Cerebellum (tissue), 4 donors: ENCODE measurements at places on chromosomes 1 and 21. TPM values are rescaled to one million over a fixed set of nuclear protein-coding genes. Genes with fewer than 3 reads are reported as not detected.

DNA sequence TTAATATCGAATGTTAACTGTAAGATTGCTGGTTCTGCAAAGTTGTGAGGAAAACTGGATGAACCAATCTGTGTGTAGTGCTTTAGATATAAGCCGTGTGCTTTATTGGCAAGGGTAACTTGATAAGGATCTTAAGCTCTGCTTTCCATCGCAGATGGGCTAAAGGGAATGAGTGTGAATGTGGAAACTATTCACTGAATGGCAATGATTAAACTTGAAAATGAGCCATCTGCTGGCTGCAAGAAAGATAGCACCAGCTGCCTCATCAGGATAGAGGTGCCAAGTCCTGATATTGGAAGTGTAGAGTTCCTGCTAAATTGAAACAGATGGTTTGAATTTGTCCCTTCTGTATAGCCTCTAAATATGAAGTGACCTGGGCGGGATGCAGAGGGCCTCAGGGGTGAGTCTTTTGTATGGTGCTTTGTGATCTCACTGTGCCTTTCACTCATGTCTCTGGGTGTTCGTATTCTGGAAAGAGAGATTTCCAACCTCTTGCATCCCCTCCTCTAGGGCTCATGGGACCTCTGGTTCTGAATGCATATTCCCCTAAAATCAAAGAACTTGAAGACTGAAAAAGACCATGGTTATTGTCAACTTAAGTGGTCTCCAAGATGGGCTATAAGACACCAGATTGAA is 9.2 kb downstream of the FCRL3 start:
- peak; percentile 68 for DNase-seq

DNA sequence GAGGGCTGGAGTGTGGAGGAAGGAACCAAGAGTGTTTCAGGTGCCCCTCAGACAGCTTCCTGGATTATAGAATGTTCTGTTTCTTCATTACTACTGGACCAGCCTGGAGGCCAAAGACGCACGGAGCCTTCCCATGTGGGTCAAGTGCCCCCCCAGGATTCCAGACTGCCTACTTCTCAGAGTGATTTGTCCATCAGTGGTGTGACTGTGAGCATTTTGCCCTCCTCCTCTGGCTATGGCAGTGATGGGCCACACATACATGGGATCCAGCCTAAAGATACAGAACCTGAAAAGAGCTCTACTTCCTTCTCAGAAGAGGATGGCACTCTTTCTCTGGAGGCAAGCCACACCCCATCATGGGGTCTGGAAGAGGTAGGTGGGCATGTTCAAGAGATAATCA is 64.9 kb downstream of the MACF1 start:
- no peak for DNase-seq

DNA sequence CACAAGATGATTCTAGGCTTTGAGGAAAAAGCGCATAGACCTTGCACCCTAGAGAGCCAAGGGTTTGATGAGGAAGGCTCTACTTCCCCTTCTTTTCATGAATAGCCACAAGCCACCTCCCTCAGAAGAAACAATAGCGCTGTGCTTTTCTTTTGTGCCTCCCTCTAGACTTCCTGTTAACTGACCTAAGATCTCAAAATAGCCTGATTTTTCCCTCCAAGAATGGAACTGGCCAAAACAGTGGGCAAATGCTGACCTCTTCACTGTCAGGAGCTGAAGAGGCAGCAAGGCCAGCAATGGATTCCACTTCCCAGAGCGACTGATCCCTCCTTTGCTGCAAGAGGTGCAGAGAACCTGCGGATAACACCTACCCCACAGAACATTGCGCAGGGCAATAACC is 362.8 kb downstream of the KCNH1 start:
- DNase-seq = no peak

GRCh38 chr21:36487641-36488307 is 7.9 kb upstream of the CLDN14 start:
- no peak for DNase-seq

GRCh38 chr1:222912730-222913129 is 97.9 kb downstream of the DISP1 start:
- DNase-seq = no peak

DNA sequence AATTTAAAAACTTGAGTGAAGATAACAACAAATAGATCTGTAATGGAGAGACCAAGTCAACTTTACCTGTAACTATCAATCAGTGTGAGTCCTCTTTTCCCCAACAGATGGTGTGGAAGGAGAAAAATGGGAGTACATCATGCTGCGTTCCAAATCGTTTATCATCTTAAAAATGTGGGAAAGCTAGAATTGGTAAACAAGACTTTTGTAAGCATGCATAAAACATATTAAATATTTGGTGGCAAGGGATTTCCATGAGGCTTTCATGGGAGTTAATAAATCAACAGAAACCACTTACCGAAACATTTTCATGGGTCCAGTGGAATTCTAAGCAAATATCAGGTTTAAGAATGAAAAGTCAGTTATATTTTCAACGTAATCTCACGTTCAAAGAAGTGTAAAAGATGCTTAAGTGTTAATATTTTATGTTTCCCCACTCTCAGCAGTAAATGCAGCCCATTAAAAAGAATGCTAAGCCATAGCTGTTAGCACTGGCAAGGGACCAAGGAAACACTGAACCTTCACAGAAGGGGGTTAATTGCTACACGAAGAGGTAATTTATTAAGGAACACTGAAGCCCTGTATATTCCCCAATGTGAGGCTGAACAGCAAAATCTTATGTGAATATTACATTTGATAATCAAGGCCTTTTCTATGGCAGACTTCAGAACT is 117.0 kb downstream of the ZC3H11B start:
- DNase-seq = no peak

Gene TMEM269
- total RNA-seq = 0.64 TPM

Gene GPR137B
- 34.5 TPM for total RNA-seq

Gene CALML6
- 0.18 TPM for total RNA-seq

Gene TNFRSF9
- total RNA-seq = not detected

Gene TCHH
- total RNA-seq = 0.27 TPM

Gene UBE2U
- not detected for total RNA-seq
